ENCODE measurements at places on chromosomes 12 and 14.

GRCh38 chr14:43132441-43132840 is 1374.6 kb downstream of the FSCB start:
- DNase-seq: no peak

GRCh38 chr12:106646472-106646871 is 63.7 kb downstream of the RFX4 start:
- no peak for DNase-seq

GRCh38 chr12:64840119-64840518 is 15.7 kb downstream of the TBC1D30 start:
- no peak for DNase-seq

GRCh38 chr12:13069380-13069779 is 25.2 kb downstream of the FAM234B start:
- no peak for DNase-seq

GRCh38 chr14:92994131-92994676 is 71.3 kb downstream of the CHGA start:
- no peak for DNase-seq

DNA sequence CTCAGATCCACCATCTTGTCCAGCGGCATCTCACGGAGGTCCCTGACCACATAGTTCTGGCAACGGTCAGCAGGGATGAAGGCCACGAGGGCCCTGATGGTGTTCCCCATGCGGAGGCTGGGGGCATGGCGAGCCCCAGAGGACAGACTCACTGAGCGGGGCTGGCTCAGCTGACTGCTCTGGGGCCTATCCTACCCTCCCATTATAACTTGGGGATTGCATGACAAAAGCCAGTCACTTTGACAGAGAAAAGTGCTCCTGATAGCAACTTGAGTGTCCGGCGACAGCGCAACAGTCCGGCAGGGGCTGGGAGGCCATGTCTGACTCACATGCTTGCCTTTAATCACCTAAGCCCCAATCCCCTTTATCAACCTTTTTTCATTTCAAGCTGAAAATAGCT is at the start of gene LRRC10:
Gene LRRC10, minus strand, starts transcription at position 179 of the 400 bp plus-strand sequence. Its CDS starts 69 bp downstream, at position 110.
- no peak for DNase-seq

All from fibroblast of skin of scalp (primary cell).